ENCODE measurements at places on chromosomes 3 and 15.
A peak's percentile ranks its signal among the peaks of the same experiment; 100 is the strongest.

- DNase-seq, result no peak
These were observed 78.7 kb downstream of the ITPR1 start for GRCh38 chr3:4571690-4572334.

- DNase-seq, result peak; percentile 66
These were observed at the start of gene C2CD4A for GRCh38 chr15:62066663-62067447. Gene C2CD4A, plus strand, starts transcription at chr15:62066977. Its CDS starts 637 bp downstream, at chr15:62067614.

DNA sequence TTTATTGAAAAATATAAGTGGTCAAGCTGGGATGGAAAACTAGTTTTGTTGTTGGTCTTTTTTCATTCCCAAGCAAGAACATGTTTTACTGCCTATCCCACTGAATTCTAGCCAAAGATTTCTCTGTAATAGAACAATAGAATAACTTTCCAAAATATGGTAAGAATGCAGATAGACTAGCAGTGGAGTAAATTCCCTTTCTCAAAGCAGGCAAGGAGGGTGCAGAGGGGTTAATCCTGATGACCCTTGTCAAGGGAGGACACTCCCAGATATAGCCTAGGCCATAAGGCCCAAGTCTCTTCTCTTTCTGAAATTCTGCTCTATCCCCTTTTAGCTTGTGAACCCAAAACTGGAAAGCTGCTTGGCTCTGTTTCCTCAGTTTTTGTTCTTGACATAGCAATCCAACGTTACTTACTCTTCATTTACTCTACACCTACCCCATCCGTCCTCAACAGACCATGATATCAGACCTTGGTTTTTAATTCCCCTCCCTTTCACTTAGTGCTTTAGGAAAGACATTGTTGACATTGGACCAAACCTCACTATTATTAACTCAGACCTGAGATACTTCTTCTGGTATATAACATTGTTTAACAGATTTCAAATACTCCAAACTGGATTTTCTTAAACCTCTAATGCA lies 453.6 kb upstream of the THBS1 start:
- no peak for DNase-seq

- no peak for DNase-seq
These were observed 6.1 kb downstream of the PTX3 start for GRCh38 chr3:157442729-157443128.

GRCh38 chr3:106257172-106257571 lies 388.4 kb upstream of the CBLB start:
- DNase-seq, result no peak

DNA sequence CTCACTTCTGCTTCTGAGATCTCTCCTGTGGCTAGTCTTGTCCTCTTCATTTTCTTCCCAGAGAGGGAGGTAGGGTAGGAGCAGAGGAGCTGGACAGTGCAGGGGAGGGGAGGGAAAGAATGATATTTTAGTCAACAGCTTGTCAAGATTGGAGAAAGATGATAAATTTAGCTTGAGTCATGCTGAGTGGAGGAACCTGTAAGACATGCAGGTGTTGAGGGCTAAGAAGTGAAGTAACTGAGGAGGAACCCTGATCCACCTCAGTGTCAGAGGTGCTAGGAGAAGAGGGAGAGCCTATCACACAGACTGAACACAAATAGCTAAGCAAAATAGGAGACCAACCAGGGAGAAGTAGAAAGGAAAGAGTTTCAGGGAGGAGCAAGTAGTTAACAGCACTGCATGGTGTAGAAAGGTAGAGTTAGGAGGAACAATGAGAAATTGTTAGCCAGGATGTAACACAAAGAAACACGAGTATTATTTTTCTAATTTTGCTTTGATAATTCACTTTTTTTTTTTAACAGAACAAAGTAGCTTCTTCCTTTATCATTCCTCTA lies 108.2 kb upstream of the CHRM5 start:
- DNase-seq, result no peak

- no peak for DNase-seq
These were observed 60.5 kb downstream of the SPTSSB start for GRCh38 chr3:161310649-161311423.

- no peak for DNase-seq
These were observed 48.4 kb downstream of the SEMA5B start for GRCh38 chr3:122979211-122979610.

- no peak for DNase-seq
These were observed 66.3 kb downstream of the STRIT1 start for GRCh38 chr3:155227141-155227540.

DNA sequence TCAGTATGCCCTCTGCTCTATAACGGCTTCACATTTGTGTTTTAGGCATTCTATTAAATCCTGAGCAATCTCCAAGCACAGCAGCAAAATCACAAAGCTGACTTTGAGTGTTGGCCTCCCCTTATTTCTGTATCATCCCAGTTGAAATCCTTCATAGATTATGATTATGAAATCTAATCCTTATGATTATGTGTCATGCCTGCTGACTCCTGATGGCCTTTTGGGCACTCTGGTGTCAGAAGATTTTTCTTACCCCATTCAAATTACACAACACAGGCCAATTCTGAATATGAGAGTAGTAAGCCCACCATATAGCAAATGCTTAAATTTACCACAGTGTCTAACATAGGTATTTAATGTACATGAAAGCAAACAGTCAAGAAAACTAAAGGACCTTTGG lies 34.3 kb downstream of the CDV3 start:
- no peak for DNase-seq

GRCh38 chr3:119184796-119185570 lies 11.6 kb downstream of the UPK1B start:
- DNase-seq, result no peak

GRCh38 chr3:26623419-26624208 lies 1.0 kb downstream of the LRRC3B start:
- DNase-seq, result no peak

DNA sequence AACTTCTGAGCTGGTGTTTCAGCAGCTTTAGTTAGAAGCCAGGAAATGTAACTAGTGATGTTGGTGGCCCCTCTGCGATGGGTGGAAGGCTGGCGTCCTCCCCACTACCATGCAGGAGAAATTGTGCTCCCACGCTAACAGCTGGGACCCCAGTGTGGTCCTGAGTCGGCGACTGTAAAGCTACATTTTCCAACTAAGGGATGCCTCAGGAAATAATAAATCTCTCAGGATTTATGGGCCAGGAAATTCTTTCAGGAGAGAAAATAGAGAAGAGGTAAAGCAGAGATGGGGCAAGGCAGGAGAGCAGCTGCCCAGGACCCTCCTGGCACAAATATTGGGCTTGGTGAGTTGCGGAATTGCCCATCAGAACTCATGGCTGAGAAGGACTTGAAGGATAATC lies 186.9 kb downstream of the OPA1 start:
- no peak for DNase-seq

DNA sequence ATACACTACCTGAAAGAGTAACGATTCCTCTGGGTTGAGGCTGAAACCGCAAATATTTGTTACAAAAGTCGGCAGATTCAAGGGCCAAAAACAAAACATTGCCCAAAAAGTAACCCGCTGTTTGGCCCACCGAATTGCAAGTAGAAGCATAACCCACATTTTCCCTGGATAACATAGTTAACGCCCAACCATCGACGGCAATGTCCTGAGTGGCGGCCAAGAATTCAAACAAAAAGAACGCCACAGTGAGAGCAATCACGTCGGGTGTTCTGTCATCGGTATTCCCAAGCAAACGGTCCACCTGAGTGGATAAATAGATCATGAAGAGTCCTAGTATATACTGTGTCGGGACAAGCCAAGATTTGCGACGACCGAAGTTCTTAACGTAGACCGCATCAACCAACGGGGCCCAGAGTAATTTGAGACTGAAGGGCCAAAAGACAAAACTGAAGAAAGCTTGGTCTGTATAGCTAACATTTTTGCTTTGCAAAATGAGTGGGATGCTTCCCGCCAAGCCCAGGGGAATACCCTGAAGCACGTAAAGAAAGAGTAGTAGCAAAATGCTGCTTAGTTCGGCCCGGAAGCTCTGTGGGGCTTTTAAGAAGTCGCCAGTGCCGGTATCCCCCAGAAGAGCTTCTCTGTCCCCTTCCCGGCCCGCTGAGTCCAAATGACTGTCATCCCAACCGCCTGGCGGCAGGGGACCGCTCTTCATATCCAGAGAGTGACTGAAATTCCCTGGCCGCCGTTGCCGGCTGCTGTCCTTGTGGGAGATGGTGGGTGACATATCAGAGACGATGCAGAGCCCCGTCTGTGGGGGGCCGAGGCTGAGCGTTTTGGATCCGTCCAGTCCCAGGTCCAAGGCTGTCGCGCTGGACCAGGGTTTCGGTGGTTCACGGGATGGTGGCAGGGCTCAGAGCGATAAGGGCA lies 750 bp downstream of the SLC33A1 start:
- DNase-seq, result no peak

DNA sequence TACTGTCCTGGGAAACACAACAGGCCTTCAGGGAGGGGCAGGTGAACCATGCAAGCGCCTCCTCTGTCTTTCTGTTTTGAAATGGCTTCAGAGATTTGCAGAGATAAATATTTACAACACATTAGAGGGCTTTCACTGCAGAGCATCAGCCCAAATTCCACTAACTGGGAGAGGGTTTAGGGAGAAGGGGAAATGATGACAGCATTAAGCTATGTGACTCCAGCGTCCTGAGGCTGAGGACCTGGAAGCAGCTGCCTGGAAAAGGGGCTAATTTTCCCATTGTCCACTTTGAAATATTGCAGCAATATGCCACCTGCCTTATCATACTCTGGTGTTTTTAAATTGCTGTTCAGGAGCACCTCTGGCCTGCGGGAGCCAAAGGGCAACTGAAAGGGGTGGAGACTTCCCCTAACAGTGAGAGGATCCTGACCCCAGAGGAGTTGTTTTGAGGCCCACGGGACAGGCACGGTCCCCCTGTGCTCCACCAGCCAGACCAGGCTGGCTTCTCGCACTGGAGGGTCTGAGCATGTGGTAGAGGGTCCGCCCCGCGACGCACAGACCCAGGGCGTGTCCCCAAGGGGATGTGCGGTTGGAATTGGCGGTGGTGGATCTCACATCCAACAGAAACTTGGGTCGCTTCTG lies 110.6 kb downstream of the XXYLT1 start:
- DNase-seq, result no peak

DNA sequence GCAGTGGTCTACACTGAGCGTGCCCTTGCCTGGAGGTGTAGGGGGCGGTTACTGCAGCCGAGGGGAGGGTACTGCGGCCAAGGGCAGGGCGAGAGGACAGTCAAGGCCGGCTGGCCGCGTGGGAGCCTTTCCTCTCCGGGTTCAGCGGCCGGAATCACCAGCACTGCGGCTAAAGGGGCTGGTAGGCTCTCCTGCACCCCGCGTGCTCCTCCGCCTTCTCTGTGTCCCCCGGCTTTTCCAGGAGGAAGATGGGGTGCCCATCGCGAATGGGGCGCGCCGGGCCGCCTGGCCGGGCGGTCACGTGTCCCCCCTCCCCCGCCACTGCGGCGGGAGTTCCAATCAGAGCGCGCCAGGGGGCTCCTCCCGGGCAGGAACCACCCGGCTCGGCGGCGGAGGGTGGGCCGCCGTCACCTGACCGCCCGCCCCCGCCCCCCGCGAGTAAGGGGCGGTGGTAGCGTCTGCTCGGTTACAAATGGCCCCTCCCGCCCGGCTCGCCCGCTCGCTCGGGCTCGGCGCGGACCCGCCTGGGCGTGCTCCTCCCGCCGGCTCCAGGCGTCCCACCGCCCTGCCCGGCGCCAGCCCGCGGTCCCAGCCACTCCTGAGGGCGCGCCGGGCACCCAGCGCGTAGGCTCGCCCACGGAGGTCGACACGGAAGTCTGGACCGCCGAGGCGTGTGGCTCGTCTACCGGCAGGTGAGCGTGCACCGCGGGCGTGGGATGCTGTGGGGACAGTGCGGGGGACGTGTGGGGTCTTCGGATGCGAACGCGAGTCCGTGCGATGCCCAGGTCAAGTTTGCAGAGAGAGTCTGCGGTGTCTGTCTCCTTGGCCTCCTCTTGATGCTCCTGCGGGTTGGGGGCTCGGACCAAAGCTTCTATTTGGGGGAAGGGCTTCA lies 242.6 kb upstream of the TOPAZ1 start:
- DNase-seq, result peak; percentile 51

DNA sequence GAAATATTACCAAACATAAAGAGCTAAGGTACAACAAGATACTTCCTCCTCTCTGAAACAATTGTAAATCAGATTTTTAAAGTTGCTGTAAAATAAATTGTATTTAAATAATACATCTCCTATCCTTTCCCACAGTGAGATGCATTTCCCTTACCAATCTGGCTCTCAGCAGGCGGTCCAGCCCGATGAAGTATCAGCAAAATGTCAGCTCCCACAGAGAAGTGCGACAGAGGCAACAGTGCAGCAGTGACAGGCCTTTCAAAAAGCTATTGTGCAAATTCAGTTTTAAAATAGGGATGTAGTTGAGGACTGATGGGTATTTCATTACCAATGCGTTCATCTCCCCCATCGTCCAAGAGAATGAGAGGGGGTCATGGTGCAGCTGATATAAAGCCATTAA lies 733.2 kb upstream of the GOLIM4 start:
- DNase-seq, result peak; percentile 17

GRCh38 chr3:264394-265156 lies 68.0 kb downstream of the CHL1 start:
- no peak for DNase-seq

- DNase-seq, result no peak
These were observed 192.7 kb upstream of the HES1 start for GRCh38 chr3:193943200-193943599.

DNA sequence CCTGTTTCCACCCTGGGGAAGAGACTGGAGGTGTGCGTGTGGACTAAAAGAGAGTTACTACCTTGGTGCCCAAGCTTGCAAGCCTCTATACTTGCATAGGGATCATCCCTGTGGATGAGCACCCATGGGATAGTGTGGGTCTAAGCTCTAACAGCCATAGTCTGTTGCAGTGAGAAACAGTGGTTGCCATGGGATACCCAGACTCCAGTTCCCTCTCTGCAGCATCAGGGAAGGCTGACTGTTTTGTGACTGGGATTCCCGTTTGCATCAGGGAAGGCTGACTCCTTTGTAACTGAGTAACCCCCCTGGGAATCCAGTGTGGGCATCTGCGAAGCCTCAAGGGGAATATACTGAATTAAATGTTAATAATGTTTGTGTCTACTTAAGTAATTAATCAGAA lies 196.1 kb downstream of the ZNF621 start:
- DNase-seq, result no peak

- DNase-seq, result no peak
These were observed 1.7 kb upstream of the LMLN start for GRCh38 chr3:197958346-197958745.

DNA sequence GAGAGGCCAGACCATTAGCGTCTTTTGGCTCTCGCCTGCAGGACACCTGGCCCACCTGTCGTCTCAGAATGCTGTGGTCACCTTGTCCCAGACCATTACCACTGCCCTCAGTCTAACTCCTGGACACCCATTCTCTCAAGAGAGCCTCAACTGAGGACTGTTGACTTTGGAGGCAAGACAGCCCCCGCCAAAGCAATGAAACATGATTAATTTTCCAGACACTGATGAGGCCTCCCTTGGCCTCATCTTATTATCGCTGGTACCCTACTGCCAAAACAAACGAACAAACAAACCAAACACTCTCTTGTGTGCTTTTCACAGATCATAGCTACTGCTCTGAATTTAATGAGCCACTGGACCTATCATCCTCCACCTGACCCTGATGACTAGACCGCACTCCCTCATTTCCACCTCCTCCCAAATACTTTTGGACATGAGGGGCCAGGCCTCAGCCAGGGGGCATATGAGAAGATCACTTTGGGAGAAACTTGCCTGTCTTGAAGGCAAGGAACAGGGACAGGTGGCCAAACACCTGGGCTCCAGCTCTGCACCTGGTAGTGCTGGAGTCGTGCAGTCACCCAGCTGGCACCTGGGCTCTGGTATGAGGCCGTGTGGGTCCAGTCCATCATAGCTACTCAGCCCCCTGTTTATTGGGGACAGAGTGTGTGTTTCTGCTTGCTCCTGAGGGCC lies 27.6 kb downstream of the ALS2CL start:
- DNase-seq, result no peak
